HFFc6 (cell line): ENCODE measurements at places on chromosomes 4 and X. TPM values are rescaled to one million over a fixed set of nuclear protein-coding genes. Genes with fewer than 3 reads are reported as not detected.

The GABRE gene
- 0.50 to 1.5 TPM (median 1.1 TPM) in 3 replicates for total RNA-seq

GRCh38 chr4:13483768-13484121 is 395 bp downstream of the RAB28 start:
- peaks cover 37% of the 10 kb centered on the region for H3K4me1 ChIP-seq
- H3K27me3 ChIP-seq: no peaks in the 10 kb centered on the region
- peak overlapping the region; percentile 100 for H3K27ac ChIP-seq
- DNase-seq: peak; percentile 79

The MAOA gene
- total RNA-seq: 0.07 to 0.24 TPM in 2 of 3 replicates, not detected in the other

GRCh38 chrX:53211391-53211978 is 13.5 kb downstream of the KDM5C start:
- peak overlapping the region; percentile 65 for H3K27ac ChIP-seq
- peaks cover 29% of the 10 kb centered on the region for H3K36me3 ChIP-seq
- no peaks in the 10 kb centered on the region; the same call in 1 of the 2 replicates for H3K27me3 ChIP-seq
- no peak overlapping the region for H3K4me3 ChIP-seq
- DNase-seq: peak; percentile 75

DNA sequence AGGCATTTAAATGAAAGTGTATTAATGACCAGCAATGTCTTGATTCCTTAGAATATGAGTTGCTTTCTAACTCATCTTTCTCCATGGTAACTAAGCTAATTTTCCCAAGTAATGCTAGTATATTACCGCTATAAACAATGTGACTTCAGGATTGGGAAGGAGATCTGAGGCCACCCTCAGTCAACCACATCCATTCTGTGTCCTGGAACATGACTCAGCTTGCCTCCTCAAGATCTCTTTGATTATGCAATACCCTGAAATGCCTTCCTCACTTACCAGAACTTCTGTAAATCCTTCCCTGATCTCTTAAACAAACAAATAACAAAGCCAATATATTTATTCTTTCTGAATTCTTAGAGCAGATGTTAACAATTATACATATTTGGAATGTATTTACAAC is 1495.5 kb downstream of the PCDH18 start:
- H3K4me3 ChIP-seq: no peak overlapping the region
- H3K27me3 ChIP-seq: no peaks in the 10 kb centered on the region
- H3K36me3 ChIP-seq: no peaks in the 10 kb centered on the region
- H3K4me1 ChIP-seq: no peaks in the 10 kb centered on the region

The QRFPR gene
- total RNA-seq: not detected in 3 replicates
